ENCODE measurements at places on chromosomes 4 and X. TPM values are rescaled to one million over a fixed set of nuclear protein-coding genes. Genes with fewer than 3 reads are reported as not detected.
A peak's percentile ranks its signal among the peaks of the same experiment; 100 is the strongest.

GRCh38 chr4:82036181-82036580 lies 337.6 kb downstream of the HNRNPD start:
- DNase-seq: no peak

- DNase-seq: no peak
Measured at GRCh38 chr4:124590480-124590879, 122.1 kb downstream of the ANKRD50 start.

DNA sequence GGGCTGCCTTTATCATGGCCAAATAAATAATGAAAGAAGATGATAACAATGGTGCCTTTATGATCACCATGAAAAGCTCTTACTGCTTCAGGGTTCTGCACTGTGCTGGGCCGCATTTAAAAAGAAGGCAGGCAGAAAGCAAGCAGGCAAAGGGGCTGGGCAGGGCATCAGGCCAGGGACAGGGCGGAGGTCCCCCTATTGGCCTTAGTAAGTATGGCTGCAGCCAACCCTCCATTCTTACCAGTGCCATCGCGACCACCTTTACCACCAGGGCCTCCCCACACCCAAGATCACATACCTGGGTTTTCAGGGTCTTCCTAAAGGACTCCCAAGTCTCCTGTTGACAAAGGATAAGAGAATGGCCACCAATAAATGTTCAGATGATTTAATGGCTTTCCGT lies 38.9 kb downstream of the CNGA2 start:
- DNase-seq: no peak

CXCL8 gene
- 17.1 TPM for total RNA-seq

- peak; percentile 23 for DNase-seq
Measured at GRCh38 chrX:1164322-1165288, 47.8 kb downstream of the CRLF2 start.

- DNase-seq: no peak
Measured at GRCh38 chr4:163967263-163967662, 472.8 kb downstream of the TMA16 start.

GRCh38 chr4:38559374-38559773 lies 104.6 kb upstream of the KLF3 start:
- DNase-seq: no peak

TLR6 gene
- 13.5 TPM for total RNA-seq

GRCh38 chrX:21382715-21383114 lies 8.5 kb downstream of the CNKSR2 start:
- no peak for DNase-seq

DNA sequence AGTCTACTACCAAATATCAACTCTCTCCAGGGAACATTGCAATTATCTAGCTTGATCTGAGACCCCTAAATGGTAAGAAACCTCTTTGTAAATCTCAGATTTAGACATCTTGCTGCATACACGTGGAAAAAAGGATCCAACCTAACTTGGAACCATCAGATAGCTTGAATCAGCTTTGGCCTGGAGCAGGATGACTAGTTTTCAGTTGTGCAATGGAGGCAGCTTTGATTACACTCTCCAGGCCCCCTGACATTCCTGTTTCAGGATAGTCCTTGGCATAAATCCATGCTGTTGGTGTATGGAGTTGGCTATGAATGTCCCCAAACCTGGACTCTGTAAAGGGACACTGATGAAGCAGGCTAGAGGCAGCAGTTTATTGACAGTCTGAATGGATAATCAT lies 1061.9 kb upstream of the TENM3 start:
- DNase-seq: no peak

DNA sequence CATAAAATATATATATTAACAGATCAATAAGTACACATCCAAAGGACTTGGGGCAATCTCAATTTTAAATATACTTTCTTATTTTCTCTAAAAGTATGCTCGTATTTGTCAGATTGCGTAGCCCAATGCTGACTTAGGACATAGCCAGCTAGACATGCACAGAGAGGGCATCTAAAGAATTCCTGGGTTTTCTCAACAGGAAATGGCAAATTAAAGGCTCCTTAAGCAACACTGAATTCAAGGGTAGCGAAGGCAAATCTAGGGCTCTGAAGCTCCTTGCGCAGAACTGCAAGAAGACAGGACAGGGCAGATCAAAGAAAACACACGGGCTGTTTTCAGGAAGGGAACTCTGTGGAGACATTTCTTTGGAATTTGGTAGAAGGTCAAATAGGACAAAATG lies 94.6 kb upstream of the FTHL17 start:
- no peak for DNase-seq

- DNase-seq: no peak
Measured at GRCh38 chr4:160631044-160631443, 1528.2 kb downstream of the RAPGEF2 start.

HERC5 gene
- 0.72 TPM for total RNA-seq

- no peak for DNase-seq
Measured at GRCh38 chrX:71629467-71629866, 11.2 kb upstream of the CXCR3 start.

DNA sequence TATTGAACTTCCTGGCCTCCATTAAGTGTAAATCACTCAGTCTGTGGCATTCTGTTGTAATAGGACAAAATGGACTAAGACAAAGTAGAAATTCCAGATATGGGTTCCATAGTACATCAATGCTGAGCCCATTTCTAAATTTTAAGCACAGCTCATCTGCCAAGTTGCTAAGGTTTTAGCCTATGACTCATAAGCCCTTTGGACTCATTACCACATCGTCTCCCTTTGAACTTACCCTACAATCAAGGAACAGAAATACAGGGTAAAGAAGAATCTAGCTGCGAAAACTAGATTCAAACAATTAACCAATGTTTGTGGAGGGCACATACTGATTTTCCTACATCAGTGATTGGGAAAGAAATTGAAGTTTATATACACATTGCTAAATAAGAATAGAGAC lies 31.8 kb downstream of the NAA11 start:
- DNase-seq: no peak

PCDH11X gene
- total RNA-seq: 8.4 TPM

DNA sequence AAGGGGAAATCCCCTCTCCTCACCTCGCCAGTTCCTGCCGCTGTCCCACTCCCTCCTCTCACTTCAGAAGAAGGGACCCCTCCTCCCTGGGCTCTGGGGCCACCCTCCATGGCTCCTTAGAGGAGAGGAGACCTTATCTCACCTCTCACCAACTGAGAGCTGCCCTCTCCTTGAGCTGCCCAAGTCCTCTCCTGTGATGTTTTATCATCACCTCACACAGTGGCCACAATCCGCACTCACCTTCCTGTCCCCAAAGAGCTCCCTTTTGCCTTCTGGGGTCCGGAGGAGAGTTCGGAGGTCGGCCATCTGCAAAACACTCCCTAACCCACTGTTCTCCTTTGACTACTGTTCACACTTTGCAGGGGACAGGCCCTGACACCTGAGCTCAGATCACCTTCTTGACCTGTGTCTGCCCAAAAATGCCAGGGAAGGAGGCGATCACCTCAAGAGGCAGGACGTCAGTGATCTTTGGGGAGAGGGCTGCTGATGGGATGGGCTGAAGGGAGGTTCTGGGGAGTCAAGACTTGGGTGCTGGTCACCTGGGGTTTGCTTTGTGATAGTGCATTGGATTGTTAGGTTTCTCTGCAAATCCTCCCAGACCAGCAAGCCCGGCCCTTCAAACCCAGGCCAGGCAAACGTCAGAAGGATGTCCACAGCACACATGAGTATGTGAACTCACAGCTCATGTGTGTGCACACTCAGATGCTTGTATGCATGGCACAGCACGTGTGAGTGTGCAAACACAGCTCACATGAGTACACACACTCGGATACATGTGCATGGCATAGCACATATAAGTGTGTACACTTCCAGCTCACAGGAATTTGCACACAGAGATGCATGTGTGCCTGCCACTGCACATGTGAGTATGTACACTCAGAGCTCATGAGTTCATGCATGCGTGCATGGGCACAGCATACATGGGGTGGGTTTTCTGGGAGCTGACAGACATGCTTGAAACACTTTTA lies 41.8 kb downstream of the HTRA3 start:
- DNase-seq: no peak

DNA sequence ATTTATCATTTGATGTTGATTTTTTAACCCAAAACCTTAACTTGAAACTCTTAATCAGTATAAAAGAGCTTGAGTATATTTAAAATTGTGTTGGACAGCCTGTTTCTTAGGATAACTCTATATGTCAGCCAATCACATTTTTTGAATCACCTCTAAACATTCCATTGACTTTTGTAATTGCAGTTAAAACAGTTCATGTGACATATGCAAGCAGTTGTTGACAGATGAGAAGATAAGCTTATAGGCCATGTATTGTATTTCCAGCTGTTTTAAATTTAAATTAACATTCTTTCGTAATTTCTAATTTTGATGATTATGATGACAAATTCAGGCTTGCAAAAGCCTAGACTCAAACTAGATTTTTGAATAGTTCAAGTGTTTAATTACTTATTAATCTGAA lies 17.4 kb downstream of the VEGFC start:
- DNase-seq: no peak

All from umbilical cord (tissue), 2 donors.